Right renal pelvis (tissue), 4 donors: ENCODE measurements at places on chromosomes 12 and 14.

- no peak for DNase-seq
Measured at GRCh38 chr12:52924764-52925716, 20.2 kb upstream of the KRT8 start.

GRCh38 chr12:52013626-52014310 lies 7.0 kb downstream of the TAMALIN start:
- DNase-seq: no peak

DNA sequence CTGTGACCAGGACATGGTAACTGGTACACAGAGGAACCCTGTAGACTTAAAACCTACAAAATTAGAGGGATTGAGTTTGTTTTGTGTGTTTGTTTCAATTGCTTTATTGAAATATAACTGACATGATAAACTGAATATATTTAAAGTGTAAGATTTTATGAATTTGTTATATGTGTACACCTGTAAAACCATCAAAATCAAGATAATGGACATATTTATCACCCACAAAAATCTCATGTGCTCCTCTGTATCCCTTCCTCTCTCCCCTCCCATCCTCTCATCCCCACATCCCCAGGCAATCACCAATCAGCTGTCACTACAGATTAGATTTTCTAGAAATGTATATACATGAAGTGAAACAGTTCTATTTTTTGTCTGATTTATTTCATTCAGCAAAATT lies 565.5 kb downstream of the NOVA1 start:
- DNase-seq: no peak

DNA sequence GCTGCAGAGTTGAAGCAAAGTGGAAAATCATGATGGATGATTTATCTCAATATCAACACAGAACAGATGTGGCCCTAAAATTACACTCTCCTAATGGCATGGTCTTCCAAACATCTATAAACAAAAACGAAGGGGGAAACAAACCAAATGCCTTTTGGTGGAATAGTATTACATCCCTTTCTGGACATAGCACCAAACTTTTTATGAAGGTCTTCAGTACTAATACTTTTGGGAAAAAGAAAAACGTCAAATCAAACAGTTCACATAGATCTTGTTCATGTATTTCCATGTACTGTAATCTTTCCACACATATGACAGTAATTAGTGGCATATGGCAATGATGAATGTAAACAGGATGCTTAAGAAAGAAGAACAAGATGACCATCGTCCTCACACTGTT lies 22.9 kb upstream of the ANAPC7 start:
- DNase-seq: no peak

GRCh38 chr12:103810111-103810510 lies 30.9 kb downstream of the NT5DC3 start:
- DNase-seq: no peak

GRCh38 chr12:125245581-125246557 lies 180.6 kb downstream of the AACS start:
- no peak for DNase-seq

DNA sequence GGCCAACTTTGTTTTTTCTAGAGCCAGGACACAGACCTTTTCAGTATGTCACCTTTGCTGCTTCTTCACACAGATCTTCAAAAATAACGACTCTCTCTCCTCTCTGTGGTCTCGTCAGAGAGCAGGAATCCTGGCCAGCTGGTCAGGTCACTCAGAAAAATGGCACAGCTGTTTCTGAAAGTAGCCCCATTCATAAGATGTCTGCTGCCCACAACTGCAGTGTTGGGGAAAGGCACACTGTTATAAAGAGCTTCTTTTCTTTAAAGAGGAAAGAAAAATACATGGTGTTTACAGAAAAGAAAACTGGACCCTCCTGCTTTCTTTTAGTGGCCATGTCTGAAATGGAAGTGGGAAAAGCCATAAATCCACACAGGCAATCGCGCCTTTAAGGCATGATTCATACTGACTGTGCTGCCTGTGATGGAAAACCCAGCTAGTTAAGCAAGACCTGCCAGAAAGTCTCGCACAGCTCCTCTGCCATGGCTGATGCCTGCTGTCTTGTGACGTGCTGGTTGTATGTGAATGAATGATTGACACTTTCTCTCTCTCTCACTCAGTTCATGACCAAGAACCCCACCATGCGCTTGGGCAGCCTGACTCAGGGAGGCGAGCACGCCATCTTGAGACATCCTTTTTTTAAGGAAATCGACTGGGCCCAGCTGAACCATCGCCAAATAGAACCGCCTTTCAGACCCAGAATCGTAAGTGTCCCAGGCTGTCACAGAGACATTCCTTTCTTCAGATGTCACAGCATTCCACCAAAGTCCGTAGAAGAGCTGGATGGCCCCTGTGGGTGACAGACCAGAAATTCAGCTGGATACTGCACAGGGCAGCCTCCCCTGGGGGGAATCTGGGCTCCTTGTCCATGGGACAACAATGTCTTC lies 147.9 kb upstream of the HIF1A start:
- no peak for DNase-seq

GRCh38 chr12:34390846-34391700 lies 368.8 kb downstream of the ALG10 start:
- no peak for DNase-seq

DNA sequence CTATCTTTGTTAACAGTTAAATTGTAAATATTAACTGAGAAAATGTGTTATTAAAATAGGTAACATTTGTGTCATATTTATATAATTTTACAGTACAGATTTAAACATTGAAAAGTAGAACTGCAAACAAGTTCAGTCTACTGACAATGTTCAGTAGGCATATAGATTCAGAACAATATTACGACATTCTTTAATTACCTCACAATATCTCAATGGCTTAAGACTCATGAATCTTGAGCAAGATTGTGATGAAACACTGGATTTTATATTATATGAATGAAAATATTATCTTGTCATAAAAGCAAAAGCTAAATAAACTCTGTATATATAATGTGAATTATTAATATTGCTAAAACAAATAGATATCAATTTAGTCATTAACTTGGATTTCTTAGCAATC lies 194.9 kb downstream of the ADAMTS20 start:
- no peak for DNase-seq

GRCh38 chr14:75989134-75989533 lies 3.6 kb downstream of the IFT43 start:
- no peak for DNase-seq

GRCh38 chr12:102633981-102634605 lies 153.7 kb upstream of the IGF1 start:
- no peak for DNase-seq

- no peak for DNase-seq
Measured at GRCh38 chr14:72546344-72547016, 347.4 kb downstream of the DPF3 start.

GRCh38 chr14:94129111-94129757 lies at the start of gene IFI27L2:
Gene IFI27L2, minus strand, starts transcription at chr14:94129604. Its CDS starts 40 bp downstream, at chr14:94129564.
- DNase-seq: peak; percentile 50

GRCh38 chr12:15474766-15475165 lies 152.5 kb downstream of the PTPRO start:
- DNase-seq: no peak

DNA sequence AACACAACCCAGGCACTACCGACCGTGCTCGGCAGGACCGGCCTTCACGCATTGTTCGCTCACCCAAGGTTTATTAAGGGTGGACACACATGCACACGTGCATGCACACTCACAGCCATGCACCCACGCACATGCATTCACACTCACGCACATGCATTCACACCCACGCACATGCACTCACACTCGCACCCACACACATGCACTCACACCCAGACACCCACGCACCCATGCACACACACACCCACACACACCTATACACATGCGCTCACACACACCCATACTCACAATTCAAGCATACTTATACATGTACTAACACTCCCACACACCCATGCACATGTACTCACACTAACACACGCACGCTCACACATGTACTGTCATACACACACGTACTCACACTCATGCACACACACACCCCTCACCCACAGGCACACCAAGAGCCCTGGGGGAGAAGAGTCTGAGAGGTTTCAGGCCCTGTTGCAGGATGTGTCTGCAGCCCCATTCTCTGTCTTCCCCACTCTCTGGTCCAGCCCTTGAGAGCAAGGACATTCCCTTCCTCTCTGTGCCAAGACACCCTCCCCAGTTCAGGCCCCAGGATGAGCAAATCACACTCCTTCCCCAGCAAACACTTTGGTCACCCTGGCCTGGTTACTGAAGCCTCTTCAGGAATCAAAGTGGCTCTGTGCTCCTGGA lies 49.4 kb upstream of the BCL11B start:
- DNase-seq: no peak

GRCh38 chr12:83945871-83946270 lies 966.7 kb downstream of the SLC6A15 start:
- no peak for DNase-seq

DNA sequence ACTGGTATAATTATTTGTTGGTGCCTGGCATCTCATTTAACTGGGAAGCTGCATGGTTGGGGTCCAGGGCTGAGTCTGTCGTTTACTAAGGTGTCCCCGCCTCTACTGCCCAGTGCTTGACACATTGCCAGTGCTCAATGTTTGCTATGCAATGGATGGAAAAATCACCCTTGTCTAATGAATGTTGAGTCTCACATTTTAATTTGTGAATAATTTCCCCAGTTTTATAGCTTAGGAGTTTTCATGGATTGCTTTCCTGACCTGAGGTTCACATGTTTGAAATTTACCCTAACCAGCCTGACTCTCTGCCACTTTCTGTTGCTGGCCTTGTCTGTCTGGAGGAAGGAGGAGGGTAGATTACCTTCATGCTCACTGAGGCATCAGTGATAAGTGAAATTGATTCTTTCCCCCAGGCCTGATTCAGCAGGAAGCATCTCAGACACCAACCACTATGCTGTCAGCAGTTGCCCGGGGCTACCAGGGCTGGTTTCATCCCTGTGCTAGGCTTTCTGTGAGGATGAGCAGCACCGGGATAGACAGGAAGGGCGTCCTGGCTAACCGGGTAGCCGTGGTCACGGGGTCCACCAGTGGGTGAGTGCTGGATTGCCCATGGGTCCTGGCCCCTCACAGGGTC lies 2.4 kb downstream of the DHRS2 start:
- no peak for DNase-seq

DNA sequence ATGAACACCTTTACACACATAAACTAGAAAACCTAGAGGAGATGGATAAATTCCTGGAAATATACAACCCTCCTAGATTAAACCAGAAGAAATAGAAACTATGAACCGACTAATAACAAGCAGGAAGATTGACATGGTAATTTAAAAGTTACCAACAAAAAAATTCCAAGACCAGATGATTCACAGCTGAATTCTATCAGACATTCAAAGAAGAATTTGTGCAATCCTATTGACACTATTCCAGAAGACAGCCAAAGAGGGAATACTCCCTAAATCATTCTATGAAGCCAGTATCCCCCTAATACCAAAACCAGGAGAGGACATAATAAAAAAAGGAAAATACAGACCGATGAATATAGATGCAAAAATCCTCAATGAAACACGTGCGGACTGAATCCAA lies 102.6 kb upstream of the KRR1 start:
- DNase-seq: no peak

DNA sequence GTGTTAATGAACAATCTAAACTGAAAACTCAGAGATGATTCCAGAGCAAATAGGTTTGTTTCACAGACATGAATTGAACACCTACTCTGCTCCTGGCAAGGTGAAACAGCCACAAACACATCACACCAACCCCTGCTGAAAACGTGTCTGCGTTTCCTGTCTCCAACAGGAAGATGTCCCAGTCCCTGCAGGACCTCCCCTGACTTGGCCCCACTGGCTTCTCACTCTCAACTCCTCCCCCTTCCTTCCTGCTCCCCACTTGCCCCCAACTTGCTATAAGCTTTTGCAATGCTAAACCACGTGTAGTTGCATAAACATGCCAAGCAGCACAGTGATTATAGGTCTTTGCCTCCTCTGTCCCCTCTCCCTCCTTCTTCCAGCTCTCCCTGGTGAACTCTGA lies 567.6 kb downstream of the BCL11B start:
- DNase-seq: no peak

- DNase-seq: no peak
Measured at GRCh38 chr12:52878507-52879393, 26.1 kb downstream of the KRT8 start.

- DNase-seq: no peak
Measured at GRCh38 chr12:76863837-76864236, 15.0 kb downstream of the CSRP2 start.

GRCh38 chr14:55600784-55601561 lies 21.0 kb downstream of the KTN1 start:
- no peak for DNase-seq

DNA sequence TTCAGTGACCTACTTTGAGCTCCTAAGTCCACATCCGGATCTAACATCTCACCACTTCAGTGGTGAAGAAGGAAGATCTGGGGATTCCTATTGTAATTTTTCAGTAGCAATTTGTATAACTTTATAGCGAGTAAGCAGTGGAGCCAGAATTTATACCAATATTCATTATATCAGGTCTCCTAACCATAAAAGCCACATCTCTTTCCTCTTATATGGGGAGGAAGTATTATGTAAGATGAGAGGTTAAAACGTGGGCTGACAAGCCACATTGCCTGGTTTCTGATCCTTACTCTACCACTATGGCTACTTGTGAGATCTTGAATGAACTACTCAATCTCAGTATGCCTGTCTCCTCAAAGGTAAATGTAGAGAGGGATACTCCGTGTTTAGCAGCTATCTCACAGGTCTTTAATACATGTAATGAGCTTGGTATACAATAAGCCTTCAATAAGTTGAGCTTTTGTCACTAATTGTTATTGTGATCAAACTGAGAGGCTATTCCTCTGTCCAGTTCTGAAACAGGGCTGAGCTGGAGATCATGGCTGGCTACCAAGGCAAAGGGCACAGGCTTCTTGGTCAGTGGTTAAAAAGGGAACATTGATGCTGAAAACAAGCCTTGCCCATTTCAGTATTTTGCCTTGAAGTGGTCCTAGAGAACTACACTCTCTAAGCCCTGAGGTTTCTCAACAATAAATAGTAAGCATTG lies 3.3 kb upstream of the TMEM117 start:
- DNase-seq: no peak

GRCh38 chr14:92789457-92790089 lies 4.5 kb upstream of the GOLGA5 start:
- DNase-seq: no peak

DNA sequence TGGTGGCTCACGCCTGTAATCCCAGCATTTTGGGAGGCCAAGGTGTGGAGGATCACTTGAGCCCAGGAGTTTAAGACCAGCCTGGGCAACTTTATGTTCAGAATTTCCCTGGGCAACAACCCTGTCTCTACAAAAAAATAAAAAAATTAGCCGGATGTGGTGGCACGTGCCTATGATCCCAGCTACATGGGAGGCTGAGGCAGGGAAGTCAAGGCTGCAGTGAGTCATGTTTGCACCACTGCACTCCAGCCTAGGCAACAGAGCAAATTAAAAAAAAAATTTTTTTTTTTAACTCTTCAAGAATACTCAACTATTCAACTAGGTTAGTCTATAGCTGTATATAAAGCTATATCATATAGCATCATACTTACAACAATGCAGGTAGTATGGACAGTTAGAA lies 113.0 kb downstream of the RALGAPA1 start:
- no peak for DNase-seq

DNA sequence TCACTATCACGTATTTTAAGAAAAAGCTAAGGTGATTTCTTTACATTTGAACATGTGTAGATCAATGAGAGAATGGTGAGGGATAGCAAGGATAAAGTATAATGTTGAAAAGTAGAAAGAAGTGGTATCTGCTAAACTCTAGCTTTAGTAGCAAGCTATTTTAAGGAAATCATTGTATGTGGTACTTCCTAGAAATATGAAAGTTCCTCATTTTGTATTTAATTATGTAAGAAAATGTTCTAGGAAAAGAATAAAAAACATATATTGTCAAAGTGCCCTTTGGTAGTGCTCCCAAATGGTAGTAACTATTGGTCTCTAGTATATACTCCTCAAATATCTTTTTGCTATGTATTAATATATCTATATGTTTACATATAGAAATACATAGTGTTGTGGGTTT lies 35.7 kb downstream of the RAB21 start:
- no peak for DNase-seq

- no peak for DNase-seq
Measured at GRCh38 chr12:70254846-70255245, 11.6 kb downstream of the CNOT2 start.
